DMS79 treated with DMSO at 0.1 percent for 48 hours (cell line): ENCODE measurements at places on chromosomes 1 and 21.

- DNase-seq, result no peak
Observed at GRCh38 chr1:206903687-206904086, 6.4 kb downstream of the IL24 start.

GRCh38 chr1:58971629-58972140, 187.8 kb upstream of the JUN start:
- DNase-seq, result no peak

- DNase-seq, result no peak
Observed at GRCh38 chr1:72830606-72831390, 548.5 kb upstream of the NEGR1 start.

DNA sequence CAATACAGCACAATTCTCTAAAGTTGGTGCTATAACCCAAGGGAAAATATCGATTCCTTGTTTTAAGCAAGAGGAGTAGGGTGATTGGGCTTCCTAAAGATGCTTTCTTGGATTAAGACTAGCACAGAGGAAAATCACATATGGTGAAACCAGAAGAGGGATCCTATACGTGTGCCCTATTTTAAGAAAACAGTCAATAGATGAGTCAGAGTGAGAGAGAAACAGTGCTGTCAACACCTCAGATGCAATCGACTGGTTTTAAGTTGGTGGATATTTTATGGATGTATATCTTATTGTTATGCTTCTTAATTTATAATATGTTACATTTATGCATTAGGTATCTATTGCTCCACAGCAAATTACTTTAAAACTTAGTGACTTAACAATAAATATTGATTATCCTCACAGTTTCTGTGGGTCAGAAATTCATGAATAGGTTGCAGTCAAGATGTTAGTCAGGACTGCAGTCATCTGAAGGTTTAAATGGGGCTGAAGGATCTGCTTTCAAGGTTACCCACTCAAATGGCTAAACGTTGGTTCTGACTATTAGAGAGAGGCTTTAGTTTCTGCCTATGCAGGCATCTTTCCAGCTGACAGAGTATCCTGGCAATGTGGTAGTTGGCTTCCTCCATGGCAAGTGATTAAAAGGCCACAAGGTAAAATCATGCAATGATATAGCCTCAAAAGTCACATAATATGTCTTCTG, 61.6 kb upstream of the DEPDC1 start:
- no peak for DNase-seq

DNA sequence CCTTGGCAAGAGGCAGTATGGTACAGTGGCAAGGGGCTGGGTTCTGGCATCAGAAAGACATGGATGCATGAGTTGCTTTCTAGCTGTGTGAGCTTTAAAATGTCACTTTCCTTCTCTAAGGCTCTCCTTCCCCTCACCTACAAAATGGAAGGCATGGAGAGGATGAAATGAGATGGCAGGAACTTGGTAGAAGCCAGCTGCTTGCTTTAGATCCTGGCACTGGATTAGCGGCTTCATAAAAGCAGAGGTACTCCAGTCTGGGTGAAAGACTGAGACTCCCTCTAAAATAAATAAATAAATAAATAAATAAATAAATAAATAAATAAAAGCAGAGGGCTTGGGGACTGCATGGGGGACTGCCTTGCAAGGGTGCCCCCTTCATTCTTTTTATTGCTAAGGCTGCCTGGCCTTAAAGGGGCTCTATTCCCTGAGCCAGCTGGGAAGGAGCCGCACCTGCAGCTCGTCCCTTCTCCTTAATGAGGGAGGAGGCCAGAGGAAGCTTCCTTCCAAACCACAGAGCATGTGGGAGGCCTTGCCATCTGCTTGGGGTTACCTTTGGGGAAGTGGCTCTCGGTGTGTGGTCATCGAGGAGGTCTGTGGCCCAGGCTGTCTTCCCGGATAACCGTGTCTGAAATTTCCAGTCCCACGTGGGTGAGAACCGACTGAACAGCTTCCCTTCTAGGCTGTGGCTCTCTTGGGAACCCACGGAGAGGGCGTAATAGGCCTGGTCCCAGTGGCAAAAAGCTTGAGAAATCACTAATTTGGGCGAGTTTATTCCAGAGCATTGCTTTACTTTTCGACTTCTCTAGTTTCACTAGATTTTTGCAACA, 2.0 kb upstream of the ATP13A2 start:
- DNase-seq, result peak; percentile 2

DNA sequence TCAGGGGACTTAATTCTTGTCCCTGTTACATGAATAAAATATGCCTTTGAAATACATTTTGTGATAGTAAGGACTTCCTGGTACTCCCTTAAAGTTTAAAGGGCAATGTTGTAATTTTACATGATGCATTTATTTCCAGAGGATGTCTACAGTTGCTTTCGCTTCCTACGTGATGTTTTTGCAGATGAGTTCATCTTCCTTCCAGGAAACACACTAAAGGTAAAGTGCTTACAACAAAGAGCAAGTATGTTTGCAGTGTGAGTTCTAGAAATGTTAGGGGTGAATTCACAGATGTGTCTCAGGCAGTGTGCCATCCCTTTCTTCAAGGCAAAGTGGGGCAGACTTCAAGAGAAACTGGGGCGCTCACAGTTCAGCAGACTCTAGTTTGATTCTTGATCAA, 31.2 kb downstream of the GNPAT start:
- no peak for DNase-seq

- no peak for DNase-seq
Observed at GRCh38 chr1:41041614-41042270, 20.2 kb upstream of the SLFNL1 start.

DNA sequence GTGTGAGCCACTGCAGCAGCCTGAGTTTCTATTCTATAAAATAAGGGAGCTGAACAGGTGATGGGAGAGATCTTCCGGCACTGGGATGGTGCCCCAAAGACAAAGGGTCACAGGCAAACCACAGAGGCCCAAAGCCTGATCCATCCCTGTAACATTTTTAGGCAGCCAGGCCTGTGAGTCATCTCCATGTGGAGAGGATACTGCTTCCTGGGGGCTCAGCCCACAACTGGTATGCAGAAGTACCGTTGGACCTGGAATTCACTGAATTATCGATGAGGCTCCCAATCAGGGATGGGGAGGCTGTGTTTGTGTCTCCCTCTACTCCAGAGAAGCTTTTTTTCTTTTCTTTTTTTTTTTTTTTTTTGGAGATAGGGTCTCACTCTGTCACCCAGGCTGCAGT, 48.8 kb upstream of the WASF2 start:
- DNase-seq, result no peak

DNA sequence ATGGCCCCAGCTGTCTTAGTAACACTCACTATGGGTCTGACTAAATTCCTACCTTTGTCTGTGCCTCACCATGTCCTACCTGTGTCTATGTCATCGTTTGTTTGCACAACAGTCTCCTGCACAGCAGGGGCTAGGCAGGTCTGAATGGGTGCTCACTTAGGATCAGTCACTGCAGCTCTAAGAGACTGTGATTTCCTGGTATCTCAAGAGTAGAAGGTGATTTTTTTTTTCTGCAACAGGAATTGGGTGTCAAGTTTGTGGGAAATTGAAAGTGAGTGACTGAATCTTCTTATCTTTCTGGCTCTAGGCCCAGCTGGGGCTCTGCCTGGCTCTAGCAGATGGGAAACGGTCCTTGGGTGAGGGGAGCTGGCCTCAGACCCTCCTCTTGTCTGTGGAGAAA, 46.4 kb upstream of the TRABD2B start:
- DNase-seq, result peak; percentile 41

DNA sequence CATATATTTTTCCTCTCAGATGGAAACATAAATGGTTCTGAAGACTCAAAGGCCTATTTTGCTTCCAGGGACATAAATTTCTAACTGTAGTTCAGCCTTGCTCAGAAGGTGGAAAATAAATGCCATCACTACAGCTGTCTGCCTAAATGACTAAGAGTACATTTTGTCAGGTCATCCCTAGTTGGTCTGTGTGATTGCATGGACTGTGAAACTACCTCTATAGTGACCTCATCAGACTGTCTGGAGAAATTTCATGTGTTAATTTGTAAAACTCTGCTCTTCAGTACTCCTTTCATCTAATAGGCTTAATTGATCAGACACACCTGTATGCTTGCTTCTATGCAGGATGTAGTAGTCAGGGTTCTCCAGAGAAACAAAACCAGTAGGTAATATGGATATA, 886.9 kb downstream of the AMY1C start:
- no peak for DNase-seq

GRCh38 chr1:150152772-150153456, 3.2 kb downstream of the PLEKHO1 start:
- no peak for DNase-seq

GRCh38 chr1:219517031-219517430, 95.9 kb downstream of the ZC3H11B start:
- DNase-seq, result no peak
